ENCODE measurements at places on chromosomes 2 and 18.

- DNase-seq, result no peak
Measured at GRCh38 chr2:233849607-233850271, 4.6 kb downstream of the HJURP start.

DNA sequence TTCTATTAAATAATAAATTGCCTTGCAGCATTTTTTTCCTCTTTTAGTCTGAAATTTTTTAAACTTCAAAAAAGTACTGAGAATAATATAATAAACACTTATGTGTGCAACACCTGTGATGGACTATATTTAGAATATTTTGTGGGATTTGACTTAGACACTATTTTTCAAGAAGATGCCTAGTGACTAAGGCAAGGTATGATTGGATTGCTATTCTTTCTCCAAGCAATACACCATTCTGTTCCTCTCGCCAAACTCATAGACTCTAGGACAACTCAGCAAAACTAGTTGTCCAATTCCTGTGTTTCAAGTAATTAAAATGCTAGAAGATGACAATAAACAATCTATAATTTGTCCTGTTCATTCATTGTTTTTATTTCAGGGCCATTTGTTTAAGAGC, 75.9 kb downstream of the METTL4 start:
- DNase-seq, result no peak

- DNase-seq, result no peak
Measured at GRCh38 chr2:235889302-235889630, 278.9 kb downstream of the GBX2 start.

DNA sequence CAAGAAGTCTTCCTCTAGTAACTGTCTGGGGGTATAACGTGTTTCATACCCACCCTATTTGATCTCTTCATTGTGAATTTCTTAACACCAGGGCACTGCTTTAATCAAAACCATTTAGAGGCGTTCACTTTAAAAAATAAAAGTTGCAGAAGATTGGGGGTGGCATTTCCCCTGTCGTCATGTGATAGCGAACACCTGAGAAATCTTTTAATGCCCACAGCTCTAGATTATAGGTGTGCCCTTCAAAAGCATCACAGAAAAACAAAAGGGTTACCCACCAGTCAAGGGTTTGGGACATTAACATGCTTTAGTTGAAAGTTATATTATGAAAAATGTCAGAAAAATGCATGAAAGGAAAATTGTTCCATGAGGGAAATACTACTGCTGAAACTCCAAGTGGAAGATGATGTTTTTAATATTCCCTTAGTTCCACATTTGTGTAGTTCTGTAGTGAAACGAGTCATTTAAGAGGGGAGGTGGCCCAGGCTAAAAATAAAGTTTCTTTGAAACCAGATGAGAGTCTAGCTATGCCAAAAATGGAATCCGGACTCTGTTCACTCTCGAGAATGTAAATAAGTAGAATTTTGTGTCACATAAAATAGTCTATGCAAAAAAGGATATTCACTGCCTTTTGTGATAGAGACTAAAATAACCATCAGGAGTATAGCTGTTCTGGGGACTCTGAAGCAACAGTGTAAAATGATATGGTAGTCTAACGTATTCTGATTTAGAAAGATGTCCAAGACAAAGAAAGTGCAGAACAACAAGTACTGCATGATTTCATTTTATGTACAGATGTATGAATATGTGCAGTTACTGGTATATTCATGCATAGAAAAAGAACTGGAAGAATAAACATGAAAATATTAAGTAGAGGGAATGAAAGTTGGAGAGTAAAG, 95.3 kb downstream of the TMEM247 start:
- no peak for DNase-seq

DNA sequence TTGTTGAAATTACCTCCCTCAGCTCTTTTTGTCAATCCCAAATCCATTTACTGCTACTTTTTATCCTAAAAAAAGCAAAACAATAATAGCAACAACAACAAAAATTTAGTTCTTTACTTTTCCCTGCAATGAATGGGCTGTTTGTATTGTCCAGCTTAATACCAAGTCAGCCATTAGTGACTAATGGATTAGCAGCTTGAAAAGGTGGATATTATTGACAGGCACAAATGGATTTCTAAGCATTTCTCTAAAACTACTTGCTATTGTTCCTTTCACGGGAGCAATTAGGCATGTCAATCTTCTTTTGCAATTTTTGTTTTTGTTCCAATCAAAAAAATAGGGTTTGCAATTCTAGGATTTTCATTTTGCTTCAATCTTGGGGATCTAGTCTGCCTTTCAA, 32.1 kb upstream of the SPAG16 start:
- no peak for DNase-seq

DNA sequence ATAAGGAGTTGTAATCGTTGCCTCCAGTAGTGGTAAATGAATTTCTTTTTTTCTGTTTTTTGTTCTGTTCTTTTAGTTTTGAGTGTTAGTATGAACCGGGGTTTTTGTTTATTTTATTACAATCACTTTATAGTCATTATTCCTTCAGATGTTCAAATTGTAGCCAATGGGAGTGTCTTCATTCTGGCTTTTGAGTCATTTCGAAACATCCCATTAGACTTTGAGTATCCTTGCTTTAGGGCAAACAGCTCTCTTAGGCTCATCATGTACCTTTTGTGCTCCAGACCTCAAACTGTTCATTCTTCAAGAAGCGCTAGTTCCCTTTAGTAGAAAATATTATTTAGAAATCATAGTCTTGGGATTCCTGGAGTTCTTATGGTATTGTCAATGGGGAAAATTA, 54.2 kb upstream of the PAX3 start:
- no peak for DNase-seq

DNA sequence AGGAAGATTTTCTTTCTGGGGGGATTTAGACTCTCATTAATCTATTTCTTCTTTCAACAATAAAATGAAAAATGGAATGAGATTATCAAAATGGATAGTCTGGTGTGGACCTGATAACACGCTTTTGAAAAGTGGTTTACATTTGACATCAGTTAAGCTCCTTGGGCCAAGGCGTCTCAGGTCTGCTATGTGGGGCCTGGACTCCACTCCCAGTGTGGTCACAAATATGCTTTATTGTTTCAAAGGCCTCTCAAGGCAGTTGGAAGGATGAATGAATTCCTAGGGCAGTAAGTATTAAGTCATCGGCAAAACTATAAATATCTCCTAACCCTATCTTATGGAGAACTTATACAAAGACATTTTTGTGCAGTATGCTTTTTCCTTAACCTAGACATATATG, 74.5 kb downstream of the ETAA1 start:
- no peak for DNase-seq

- no peak for DNase-seq
Measured at GRCh38 chr2:129748250-129748649, 231.2 kb upstream of the RAB6C start.

DNA sequence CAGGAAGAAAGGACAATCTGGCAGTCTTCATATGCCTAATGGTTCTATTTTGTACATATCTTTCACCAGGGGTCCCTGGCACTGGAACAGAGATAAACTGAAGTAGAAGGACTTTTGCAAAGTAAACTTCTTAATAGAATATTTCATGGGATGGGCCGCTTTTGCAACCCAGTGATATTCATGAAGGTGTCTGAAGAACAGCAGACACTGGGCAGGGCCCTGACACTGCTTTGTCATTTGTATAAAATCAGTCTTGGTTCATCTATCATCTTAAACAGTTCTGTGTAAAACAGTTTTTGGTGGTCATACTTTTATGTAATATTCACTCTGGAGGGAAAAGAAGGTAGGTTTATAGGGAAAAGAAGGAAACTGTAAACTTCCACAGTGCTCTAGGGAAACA, 66.4 kb downstream of the TMEM200C start:
- DNase-seq, result no peak

- no peak for DNase-seq
Measured at GRCh38 chr2:120737340-120738101, 1.9 kb downstream of the GLI2 start.

DNA sequence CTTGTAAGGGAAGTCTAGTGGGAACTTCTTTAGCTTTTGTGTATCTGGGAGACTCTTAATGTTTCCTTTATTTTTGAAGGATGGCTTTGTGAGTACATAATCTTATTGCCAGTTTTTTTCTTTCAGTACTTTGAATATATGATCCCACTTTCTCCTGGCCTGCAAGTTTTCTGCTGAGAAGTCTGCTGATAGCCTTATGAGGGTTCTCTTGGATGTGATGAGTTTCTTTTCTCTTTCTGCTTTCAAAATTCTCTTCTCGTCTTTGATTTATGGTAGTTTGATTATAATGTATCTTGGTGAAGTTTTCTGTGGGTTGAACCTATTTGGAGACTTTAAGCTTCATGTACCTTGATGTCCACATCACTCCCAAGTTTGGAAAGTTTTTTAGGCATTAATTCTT, 28.1 kb downstream of the COLEC11 start:
- no peak for DNase-seq

GRCh38 chr2:152339556-152340286, 4.7 kb downstream of the FMNL2 start:
- no peak for DNase-seq

Measured in heart right ventricle (tissue), 16 donors.